HFFc6 (cell line): ENCODE measurements at places on chromosomes 6 and 20. TPM values are rescaled to one million over a fixed set of nuclear protein-coding genes. Genes with fewer than 3 reads are reported as not detected.

DNA sequence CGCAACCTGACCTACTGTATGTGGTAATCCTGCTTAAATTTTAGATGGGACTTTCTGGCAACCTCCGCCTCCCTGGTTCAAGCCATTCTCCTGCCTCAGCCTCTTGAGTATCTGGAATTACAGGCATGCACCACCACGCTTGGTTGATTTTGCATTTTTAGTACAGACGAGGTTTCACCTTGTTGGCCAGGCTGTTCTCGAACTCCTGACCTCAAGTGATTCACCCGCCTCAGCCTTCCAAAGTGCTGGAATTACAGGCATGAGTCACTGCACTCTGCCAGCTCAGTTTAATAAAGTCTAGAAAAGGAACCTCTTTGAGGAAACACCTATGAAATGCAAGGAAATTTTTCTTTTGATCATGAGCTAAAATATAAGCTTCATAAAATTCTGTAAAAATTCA lies 9.0 kb upstream of the PLCB4 start:
- peak; percentile 56 for DNase-seq
- peak overlapping the region; percentile 53 for H3K27ac ChIP-seq
- peaks cover 58% of the 10 kb centered on the region for H3K4me1 ChIP-seq
- H3K27me3 ChIP-seq = no peaks in the 10 kb centered on the region

GRCh38 chr6:123804787-123805540 lies 1.3 kb downstream of the NKAIN2 start:
- no peak overlapping the region for H3K27ac ChIP-seq
- H3K36me3 ChIP-seq = no peaks in the 10 kb centered on the region
- H3K4me3 ChIP-seq = no peak overlapping the region

DNA sequence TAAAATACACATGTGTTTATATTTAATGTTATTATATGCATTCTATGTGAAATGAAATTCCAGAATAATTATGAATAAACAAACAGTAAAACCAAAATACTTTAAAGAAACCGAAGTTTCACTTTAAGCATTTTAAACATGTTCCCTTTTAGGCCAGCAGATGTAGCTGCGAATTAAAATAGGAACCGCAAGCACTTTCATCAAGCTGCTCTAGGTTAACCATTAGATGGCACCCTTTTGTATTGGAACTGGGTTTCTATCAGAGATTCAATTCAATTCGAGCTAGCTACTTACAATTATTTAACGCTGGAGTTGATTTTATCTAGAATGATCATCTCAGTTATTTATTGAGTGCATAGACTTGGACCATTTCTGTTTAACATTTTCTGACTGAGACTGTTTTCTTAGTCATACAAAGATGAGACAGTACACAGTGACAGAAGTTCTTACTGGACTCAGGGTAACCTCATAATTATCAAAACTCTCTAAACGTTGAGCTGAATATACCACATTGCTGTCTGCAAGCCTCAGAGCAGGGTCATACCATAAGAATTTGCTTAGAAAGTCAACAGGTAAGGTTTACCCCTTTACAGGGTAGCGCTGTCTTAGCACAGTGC lies 8.5 kb downstream of the TMEM242 start:
- peak; percentile 79 for DNase-seq
- peaks cover 21% of the 10 kb centered on the region for H3K4me1 ChIP-seq
- no peak overlapping the region for H3K4me3 ChIP-seq
- peaks cover 28% of the 10 kb centered on the region for H3K36me3 ChIP-seq
- H3K27ac ChIP-seq = no peak overlapping the region
- H3K27me3 ChIP-seq = no peaks in the 10 kb centered on the region

DNA sequence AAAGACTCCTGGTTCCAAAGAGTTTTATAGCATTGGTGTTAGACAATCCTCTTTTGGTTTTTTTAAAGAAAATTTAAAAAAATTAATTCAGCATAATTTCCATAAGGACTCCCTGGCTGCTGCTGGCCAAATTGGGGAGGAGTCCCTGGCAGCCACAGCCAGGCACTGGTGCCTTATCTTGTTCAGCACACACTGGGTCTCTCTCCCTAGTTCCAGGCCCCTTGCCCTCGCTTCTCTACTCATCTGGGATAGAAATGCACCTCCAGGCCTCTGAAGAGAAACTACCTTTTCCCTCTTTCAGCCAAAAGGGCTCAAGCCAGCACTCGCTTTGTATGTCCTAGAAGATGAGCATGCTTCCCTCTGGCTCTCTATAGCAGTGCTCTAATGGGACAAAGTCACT lies 13.4 kb upstream of the MAPK13 start:
- H3K27me3 ChIP-seq = peaks cover 2% of the 10 kb centered on the region; the same call in 1 of the 2 replicates

Gene FLRT3
- total RNA-seq = 0.04 TPM in 1 of 3 replicates, not detected in the others

DNA sequence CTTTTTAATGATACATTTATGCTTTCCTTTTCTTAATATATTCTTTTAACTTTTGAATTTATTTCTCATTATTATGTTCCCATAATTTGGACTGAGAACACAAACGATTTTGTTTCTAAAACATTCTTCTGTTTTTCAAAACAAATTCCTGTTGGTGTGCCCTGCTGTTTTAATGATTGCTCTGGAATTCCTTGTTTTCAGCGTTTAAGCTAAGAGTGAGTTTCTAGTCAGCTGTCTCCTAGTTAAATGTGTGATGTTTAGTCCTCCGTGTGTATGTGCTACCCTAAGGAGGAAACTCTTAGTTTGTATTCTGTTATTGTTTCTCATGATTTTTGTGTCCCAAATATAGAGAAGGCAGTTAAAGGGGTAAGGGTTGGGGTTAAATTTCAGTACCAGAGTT lies 306.1 kb upstream of the RGS17 start:
- DNase-seq = no peak
- H3K4me3 ChIP-seq = no peak overlapping the region
- H3K27me3 ChIP-seq = peaks cover 2% of the 10 kb centered on the region; the same call in 1 of the 2 replicates

Gene REM1
- total RNA-seq = not detected in 3 replicates

DNA sequence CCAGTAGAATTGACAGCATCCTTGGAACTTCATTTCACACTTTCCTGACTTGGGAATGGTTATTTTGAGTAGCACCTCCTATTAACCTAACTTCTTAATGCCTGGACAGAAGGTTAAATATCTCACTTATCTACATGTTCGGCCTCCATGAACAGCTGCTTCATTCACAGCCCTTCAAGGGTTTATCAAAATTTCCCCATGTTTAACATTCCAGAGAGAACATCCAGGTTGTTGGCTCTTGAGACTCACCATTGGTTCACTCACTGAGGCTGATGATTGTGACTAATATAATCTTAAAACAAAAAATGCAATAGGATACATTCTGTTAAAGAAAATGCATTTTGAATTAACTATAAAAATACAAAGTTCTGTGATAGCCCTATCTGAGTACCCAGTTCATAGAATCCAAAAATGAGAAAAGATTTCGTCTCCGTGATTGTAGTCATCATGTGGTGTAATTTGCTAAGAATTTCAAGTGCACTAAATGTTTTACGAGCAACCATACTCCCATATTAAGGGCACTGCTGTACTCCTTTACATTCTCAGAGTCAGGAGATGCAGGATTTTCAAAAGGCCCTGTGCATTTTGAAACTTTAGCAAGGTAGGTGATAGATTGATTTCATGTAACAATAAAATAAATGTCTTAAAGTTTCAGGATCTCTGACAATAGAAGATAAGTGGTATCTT lies 260.6 kb upstream of the TAB2 start:
- H3K4me1 ChIP-seq = peaks cover 31% of the 10 kb centered on the region
- peaks cover 4% of the 10 kb centered on the region for H3K36me3 ChIP-seq

DNA sequence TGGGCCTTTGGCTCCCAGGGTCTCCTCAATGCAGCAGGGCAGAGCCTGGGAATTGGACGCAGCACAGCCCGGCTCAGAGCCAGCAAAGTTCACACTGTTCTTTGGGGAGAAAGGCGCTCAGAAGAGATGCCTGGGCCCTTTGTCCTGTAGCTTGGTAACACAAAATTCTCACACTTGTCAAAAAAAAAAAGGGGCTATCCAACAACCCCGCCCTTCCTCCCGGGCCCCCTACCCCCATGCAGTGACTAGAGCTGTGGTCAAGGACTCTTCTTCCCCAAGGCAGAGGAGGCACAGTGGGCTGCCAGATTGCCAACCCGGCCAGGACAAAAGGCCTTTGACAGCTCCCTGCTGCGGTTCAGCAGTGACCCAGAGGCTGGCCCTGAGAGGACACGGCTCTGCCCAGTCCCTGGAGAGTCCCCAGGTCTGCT lies 2.0 kb downstream of the NKAIN4 start:
- no peak for DNase-seq
- no peak overlapping the region for H3K27ac ChIP-seq
- no peaks in the 10 kb centered on the region for H3K4me1 ChIP-seq
- H3K27me3 ChIP-seq = peaks cover 42% of the 10 kb centered on the region
- no peaks in the 10 kb centered on the region for H3K36me3 ChIP-seq

Gene PSORS1C1
- 3.3 to 3.9 TPM (median 3.8 TPM) in 3 replicates for total RNA-seq

Gene UBD
- total RNA-seq = not detected in 3 replicates

DNA sequence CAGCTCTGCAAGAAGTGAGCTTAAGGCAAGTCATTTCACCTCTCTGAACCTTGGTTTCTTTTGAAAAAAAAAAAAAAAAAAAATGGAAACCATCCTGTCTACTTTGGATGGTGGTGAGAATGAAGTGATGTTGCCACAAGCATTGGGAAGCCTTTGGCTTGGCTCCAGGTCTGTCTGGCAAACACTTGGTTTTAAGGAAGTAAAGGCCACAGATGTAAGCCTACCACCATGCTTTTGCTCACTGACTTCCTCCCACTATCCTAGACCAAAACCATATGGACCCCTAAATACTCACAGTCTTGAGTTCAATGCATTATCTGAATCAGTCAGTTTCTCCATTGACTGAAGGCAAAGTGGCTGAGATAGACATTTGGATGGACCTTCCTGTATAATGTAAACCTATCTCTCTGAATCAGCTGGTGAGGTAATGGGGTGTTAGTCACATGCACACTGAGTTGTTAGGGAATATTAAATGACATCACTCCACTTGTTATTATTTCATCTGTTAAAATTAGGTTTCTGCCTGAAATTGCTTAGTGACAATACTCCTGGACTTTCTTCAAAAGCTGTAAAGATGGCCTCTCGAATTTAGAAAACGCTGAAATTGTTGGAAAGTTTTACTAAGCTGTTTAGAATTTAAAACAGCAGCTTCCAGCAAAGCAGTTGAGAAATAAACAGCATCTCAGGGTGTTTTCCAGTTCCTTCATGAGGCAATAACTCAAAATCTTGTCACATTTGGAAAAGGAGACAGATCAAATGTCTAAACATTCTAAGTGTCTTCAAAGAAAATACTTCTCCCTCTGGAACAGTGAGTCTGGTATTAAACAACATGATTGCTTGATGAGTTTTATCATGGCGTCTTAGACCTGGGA lies 833.5 kb downstream of the DHX35 start:
- H3K36me3 ChIP-seq = no peaks in the 10 kb centered on the region
- H3K27ac ChIP-seq = no peak overlapping the region
- DNase-seq = no peak
- peaks cover 1% of the 10 kb centered on the region; the same call in 1 of the 2 replicates for H3K27me3 ChIP-seq
- H3K4me1 ChIP-seq = no peaks in the 10 kb centered on the region

- H3K4me1 ChIP-seq = no peaks in the 10 kb centered on the region
- no peak for DNase-seq
- no peak overlapping the region for H3K4me3 ChIP-seq
- H3K27me3 ChIP-seq = no peaks in the 10 kb centered on the region
- H3K36me3 ChIP-seq = 0 out of 2 replicates have a peak, but pooled peaks cover 8% of the 10 kb centered on the region
- no peak overlapping the region for H3K27ac ChIP-seq
Measured at GRCh38 chr6:124123617-124124209, 320.0 kb downstream of the NKAIN2 start.

- H3K27ac ChIP-seq = no peak overlapping the region
- peaks cover 8% of the 10 kb centered on the region; the same call in 1 of the 2 replicates for H3K36me3 ChIP-seq
- no peak for DNase-seq
- no peak overlapping the region for H3K4me3 ChIP-seq
- no peaks in the 10 kb centered on the region for H3K4me1 ChIP-seq
Measured at GRCh38 chr20:15396026-15396425, 1058.6 kb upstream of the FLRT3 start.

DNA sequence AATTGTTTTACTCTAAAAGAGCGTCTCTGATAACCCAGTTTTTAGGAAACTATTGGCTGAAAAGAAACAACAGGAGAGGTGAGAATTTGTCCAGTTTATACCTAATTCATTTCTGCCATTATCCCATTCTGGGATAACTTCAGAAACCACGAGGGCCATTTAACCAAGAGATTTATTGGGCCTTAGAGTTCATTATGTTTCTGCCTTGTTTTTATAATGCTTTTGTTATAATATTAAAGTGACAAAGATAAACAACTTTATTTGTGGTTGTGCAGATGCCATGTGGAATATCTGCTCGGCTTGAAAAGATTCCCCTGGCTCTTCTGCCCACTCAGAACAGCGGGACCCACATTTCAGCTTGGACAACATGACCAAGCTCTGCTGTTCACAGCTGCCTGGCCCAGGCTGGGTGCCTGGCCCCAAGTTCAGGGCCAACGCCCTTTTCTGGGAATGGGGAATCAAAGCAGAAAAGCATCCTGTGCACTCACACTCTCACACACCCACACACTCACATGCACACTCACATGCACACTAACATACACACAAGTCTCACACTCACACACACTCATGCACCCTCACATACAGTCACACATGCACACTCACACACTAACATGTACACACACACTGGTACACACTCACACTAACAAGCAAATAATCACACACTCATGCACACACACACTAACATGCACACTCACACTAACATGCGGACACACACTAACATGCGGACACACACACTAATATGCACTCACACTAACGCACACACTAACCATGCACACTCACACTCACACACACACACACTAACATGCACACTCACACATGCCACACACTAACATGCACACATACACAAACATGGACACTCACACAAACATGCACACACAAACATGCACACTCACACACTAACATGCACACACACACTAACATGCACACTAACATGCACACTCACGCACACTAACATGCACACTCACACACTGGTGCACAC lies 86.7 kb upstream of the NEDD9 start:
- peaks cover 59% of the 10 kb centered on the region for H3K4me1 ChIP-seq
- H3K4me3 ChIP-seq = peak overlapping the region; percentile 1; the same call in 1 of the 2 replicates
- no peaks in the 10 kb centered on the region; the same call in none of the 2 replicates for H3K27me3 ChIP-seq

DNA sequence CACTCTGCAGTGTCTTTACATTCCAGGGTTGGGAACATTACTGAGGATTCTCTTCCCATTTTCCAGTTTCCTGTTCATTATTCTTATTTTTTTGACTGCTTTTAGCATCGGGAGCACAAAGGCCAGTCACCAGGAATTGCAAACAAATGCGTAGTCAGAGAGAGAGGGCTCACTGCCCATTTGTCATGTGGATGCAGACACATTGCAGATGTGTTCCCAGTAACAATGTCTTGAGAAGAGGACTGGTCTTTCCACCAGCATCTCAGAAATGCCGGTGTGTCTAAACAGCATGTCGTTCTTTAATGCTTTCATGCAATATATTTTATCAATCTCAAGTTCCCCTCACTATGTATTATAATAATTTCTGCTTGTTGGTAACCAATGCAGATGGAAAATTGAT lies 952 bp upstream of the TAAR6 start:
- no peak for DNase-seq
- H3K4me3 ChIP-seq = no peak overlapping the region
- H3K27ac ChIP-seq = no peak overlapping the region
- H3K36me3 ChIP-seq = no peaks in the 10 kb centered on the region
- H3K4me1 ChIP-seq = no peaks in the 10 kb centered on the region
- H3K27me3 ChIP-seq = peaks cover 25% of the 10 kb centered on the region

DNA sequence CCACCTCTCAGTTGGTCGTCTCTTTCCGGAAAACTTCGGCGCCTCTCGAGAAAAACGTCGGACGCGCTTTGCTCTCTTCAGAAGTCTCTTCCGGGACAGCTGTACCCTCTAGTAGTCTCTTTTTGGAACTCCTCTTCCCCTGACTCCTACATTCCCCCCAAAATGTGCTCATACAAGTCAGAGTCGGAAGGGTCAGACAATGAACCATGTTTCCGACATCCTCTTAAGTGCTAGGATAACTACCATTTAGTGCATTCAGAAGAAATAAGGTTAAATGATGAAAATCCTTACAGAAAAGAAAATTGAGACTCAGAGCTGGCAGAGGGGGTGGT lies 476 bp upstream of the TP53RK start:
- peaks cover 22% of the 10 kb centered on the region for H3K36me3 ChIP-seq
- peak overlapping the region; percentile 95 for H3K27ac ChIP-seq
